AG08395 (cell line): ENCODE measurements at places on chromosomes 13 and 19.

- DNase-seq, result no peak
These were observed 482.5 kb downstream of the ZNF536 start for GRCh38 chr19:30854661-30855060.

DNA sequence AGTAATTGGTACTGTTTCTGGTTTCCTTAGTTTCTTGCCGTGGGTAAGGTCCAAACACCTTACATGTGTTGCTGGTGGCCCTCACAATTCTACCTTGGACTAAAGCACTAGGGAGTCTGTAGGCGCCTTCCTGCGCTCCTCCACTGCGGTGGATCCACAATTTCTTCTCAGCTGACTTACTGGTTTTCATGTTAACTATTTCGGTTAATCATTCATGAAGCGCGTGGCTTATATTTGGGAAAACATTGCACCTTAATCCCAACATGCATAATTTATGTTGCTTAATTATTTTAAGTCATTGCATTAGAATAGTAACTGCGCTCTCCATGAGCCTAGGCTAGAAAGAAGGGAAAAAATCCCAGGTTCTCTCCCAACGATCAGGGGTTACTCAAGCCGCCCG lies 37.7 kb downstream of the ARHGEF7 start:
- no peak for DNase-seq

DNA sequence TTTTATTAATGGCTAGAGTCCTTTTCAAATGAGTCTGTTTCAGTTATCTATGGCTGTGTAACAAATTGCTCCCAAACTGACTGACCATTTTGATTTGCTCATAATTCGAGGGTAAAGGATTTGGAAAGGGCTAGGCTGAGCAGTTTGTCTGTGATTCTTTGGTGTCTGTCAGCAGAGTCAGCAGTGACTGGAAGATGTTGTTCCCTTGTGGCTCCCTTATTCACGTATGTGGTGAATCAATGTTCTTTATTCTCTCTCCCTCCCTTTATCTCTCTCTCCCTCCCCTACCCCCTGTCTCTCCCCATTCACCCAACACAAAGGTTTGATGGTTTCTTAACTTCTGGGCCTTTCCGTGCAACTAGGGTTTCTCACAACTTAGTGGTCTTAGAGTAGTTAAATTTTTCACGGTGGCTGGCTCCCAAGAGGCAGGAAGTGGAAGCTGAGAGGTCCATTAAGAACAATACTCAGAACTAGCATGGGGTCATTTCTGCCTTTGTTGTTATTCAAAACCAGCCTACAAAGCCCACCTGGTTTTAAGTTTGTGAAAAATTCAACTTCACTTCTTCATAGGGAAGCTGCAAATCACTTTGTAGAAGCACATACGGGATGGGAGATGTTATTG lies 772.5 kb upstream of the SLITRK1 start:
- no peak for DNase-seq

DNA sequence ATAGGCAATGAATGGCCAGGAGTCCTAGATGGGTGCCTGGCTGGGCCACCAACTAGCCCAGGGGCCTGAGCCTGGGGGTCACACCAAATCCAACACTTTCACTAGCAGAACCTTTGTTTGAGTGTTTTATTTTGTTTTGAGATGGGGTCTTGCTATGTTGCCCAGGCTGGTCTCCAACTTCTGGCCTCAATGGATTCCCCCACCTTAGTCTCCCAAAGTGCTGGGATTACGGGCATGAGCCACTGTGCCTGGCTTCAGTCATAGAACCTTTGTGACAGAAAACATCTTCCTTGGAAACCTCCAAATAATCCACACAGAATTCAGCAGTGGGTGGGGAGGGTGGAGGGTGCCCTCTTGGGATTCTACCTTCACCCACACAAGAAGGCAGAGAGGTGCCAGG lies 6.1 kb downstream of the PRKACA start:
- no peak for DNase-seq

- DNase-seq, result no peak
These were observed 2.6 kb downstream of the CAPN12 start for GRCh38 chr19:38741670-38742069.

DNA sequence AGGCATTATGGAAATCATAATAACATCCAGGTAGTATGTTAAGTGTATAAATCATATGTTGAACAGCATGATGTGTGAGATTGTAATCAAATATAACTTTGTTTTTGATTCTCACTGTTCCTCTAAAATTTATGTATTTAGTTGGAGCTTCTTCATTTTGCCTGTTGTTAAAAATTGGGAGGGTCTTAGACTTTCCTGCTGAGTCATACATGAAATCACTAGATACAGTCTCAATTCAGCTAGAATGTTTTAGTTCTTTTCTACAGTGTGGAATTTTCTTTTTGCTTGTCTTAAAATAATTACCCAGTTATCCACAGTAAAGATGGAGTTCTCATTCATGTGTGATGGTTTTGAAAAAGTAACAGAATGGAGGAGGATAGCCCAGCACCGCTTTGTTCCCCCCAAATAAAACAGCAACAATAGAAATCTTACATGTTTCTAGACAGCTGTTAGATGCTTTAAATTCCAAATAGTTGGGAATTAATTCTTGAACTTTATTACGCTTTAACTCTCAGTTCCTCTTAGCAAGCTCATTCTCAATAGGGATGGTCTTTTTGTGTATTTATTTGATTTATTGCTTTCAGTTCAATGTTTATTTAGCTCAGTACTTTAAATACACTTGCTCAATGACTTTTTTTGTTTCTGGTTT lies 109.5 kb downstream of the PDS5B start:
- DNase-seq, result no peak

- no peak for DNase-seq
These were observed 1215.4 kb downstream of the PCDH9 start for GRCh38 chr13:66014771-66015170.

DNA sequence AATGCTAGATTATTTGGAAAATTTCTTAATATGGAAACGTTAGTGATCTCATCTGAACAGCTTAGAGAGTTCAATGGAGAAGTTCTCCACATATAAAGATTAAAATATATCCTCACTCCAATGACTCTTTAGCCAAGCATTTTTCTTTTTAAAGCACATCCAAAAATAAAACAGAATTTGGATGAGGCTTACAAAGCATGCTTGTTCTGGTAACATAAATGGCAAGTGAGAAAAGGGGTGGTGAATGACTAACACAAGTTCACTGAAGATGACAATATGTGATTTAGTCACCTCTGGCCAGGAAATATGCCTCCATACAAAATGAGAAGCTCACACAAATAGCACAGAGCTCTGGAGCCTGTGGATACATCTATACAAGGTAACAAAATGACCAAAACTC lies 253.0 kb downstream of the PCDH20 start:
- no peak for DNase-seq

DNA sequence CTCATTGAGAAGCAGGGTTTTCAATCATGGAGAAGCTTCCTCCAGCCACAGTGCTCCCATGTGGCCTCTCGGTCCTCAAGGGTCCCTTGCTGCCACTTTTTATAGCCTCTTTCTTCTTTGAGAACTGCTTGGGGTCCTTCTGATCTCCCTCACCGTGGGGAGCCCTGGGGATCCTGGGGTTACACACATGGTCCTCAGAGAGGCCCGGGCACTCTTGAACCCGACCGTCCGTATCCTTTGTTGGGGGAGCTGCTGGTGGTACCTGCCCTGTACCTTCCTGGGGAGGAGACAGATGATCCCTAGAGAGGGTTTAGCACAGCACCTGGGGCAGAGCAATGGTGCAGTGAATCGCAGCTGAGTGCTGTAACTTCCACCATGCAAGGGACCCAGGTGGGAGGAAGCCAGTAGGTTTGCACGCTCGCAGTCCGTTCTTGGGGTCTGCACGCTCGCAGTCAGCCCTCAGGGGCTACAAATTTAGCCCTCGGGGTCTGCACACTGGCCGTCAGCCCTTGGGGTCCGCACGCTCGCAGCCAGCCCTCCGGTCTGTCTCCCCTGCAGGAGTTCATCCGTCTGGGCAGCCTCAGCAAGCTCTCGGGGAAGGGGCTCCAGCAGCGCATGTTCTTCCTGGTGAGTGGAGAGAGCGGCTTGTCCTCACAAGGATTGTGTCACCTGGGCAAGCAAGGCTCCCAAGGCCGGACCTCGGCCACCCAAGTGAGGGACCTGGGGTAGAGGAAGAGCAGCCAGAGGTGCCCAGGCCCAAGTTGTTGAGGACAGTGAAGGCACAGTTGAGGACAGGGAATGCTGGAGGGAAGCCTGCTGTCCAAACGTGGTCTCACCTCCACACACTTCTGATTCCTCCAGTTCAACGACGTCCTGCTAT lies 138.4 kb downstream of the STK24 start:
- DNase-seq, result no peak

- DNase-seq, result no peak
These were observed 14.9 kb downstream of the STK11 start for GRCh38 chr19:1220477-1220930.

DNA sequence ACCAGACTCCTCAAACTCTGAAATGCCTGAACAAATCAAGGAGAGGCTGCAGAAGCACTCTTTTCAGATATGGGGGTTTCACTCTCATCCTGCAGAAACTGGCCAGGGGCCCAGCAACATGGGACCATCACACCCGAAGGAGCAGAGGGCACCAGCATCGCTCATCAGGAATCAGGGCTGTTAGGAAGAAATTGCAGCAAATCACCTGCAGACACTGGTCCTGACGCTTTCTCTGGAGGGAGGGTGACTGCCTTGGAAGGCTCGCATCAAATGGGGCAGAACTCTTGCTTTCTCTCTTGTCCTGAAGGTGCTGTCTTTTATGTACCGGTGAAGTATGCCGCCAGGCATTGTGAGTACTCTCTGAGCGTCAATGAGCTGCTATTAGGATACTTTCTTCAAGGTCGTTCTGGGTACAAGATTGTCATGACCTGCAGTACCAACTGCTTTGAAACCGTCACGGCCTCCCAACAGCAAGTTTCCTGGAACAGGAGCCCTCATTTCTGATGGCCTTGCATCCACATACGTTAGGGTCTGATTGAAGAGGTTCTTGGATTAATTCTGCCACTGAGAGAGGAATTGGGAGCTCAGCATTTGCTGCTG lies 155.7 kb upstream of the SOX1 start:
- DNase-seq, result no peak

DNA sequence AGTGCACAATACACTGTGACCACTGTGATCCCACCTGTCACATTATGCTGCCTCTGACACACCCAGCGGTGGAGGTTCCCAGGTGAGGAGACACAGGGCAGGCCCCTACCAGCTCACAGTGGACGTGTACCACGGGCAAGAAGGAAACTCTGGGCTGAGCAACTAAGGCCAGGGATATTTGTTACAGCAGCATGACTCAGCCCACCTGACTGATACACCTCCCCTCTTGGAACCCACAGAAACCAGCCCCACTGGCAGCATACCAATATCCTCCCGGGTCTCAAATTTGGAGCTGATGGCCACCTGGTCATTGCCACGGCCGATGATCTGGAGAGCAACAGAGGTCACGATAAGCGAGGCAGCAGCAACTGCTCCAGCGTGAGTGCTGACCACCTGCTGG lies 14.9 kb downstream of the KLC3 start:
- DNase-seq, result no peak

DNA sequence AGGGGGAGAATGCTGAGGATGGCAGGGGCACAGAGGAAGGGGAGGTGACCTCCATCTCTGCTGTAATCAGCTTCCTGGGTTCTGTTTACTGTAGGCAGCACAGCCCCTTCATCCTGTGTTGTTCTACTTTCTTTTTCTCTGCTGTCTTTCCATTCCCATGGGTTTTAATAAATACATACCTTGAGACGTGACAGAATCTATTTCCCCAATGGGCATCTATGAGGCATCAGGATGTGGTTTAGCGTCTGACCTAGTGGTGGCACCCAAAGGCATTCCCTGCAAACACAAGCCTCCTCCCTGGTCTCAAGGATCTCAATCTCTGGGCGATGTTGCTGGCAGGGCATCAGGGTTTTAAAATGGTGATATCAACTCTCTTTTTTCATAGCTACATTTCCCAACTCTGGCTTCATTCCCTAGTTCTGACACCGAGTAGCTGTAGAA lies 60.8 kb downstream of the ALOX5AP start:
- peak; percentile 53 for DNase-seq

GRCh38 chr13:60210510-60211330 lies 47.0 kb upstream of the DIAPH3 start:
- DNase-seq, result no peak

- DNase-seq, result no peak
These were observed 15.7 kb upstream of the TIMM44 start for GRCh38 chr19:7959211-7959610.

GRCh38 chr13:49305792-49306425 lies 58.2 kb downstream of the CDADC1 start:
- no peak for DNase-seq

GRCh38 chr19:28633319-28634018 lies 579.5 kb downstream of the UQCRFS1 start:
- peak; percentile 41 for DNase-seq

DNA sequence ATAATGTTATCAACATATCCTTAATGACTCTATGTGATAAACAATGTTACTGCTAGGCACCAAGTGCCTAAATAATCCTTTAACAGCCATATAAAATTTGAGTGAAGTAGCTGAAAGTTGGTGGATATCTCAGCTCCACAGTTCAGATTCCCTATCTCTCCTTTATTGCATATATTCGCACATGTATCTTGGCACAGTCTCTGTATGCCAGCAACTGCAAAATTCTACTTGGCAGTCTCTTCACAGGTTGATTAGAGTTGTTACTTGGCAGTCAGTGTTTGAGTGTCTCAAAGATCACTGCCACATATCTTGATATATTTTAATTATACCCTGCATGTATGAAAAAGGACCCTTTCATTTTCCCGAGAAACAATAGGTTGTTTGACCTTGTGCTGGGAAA lies 879.3 kb downstream of the OLFM4 start:
- DNase-seq, result no peak

DNA sequence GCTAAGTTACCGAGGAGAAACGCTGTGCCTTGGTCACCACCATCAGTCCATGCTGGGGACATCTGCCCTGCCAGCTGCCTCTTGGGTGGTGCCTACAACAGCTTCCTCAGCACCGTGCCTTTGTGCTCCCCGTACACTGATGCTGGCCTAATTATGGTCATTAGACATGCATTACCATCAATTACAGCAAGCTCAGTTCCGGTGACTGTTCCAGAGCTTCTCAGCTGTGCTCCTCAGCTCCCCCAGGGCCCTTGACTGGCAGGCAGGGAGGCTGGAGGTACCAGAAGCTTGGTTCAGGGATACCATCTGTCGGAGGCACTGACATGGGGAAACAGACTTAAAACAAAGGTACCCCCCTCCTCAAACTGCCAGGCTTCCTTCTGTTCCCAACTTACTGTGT lies 40.2 kb downstream of the CILP2 start:
- DNase-seq, result no peak
